ENCODE measurements at places on chromosomes 3 and 15. TPM values are rescaled to one million over a fixed set of nuclear protein-coding genes. Genes with fewer than 3 reads are reported as not detected.

Gene PIF1
- 39.7 TPM for total RNA-seq

Gene NPAP1
- not detected for total RNA-seq

Gene HTR3E
- not detected for total RNA-seq

Gene GRK7
- not detected for total RNA-seq

Gene COL6A5
- not detected for total RNA-seq

Gene COLQ
- total RNA-seq, result 2.0 TPM

- DNase-seq, result no peak
These were observed 214.3 kb downstream of the OXSM start for GRCh38 chr3:26004172-26004571.

DNA sequence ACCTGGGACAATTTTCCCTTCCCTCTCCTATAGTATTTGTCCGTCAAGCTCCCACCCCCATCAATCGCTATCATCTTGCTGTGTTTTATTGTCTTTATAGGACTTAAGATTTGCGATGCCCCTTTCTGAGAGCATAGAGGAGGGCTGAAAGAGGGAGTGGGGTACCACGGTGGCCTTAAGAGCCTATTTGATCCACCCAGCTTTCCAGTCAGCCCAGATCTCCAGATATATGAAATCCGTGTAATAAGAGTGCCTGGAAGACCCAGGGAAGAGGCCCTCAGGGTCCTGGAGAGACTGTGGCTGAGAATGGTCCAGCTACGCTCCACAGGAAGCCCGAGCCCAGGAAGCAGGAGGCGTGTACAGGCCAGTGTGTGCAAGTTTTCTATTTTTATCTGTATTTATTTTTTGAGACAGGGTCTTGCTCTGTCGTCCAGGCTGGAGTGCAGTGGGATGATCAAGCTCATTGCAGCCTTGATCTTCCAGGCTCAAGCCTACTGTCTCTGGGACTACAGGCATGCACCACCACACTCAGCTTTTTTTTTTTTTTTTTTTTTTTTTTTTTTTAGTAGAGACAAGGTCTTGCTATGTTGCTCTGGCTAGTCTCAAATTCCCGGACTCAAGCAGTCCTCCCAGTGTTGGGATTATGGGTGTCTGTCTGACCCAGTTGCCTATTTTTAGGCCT lies 964 bp upstream of the NCKIPSD start:
- DNase-seq, result no peak

GRCh38 chr3:167716920-167717319 lies 17.8 kb downstream of the PDCD10 start:
- DNase-seq, result no peak

GRCh38 chr3:29511701-29512100 lies 230.8 kb downstream of the RBMS3 start:
- no peak for DNase-seq

GRCh38 chr15:68224108-68224507 lies 5.4 kb downstream of the CLN6 start:
- DNase-seq, result no peak

GRCh38 chr15:89728254-89728653 lies 22.8 kb downstream of the MESP1 start:
- DNase-seq, result no peak

DNA sequence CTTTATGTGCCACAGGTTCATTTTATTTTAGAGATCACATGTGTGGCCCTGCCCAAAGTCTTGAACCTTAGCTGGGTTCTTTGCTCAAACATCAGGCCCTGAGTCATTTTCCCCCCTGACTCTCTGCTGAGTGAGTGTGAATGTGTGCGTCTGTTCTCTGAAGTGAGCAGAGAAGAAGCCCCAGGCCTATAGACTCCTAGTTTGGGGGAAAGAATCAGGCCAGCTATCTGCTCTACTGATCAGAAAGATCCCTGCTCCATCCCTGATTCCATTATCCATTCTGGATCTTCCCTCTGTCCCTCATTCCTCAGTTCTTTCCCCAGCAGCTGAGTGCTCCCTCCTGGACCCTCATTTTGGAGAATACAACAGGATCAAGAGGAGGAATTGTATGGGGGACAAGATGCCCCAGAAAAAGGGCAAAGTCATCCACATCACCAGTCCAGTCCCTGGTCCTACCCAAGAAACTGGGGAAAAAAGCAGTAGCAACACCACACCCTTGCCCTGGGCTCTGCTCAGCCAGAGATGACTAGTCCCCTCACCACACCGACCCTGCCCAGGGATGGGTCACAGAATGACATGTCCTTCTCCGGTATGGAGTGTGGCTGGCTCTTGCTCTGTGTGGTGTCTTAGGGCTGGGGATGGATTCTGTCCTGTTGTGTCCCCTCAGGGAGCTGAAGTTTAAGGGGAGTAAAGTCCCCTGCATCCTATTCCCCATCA lies 3.2 kb downstream of the DUOX1 start:
- no peak for DNase-seq

DNA sequence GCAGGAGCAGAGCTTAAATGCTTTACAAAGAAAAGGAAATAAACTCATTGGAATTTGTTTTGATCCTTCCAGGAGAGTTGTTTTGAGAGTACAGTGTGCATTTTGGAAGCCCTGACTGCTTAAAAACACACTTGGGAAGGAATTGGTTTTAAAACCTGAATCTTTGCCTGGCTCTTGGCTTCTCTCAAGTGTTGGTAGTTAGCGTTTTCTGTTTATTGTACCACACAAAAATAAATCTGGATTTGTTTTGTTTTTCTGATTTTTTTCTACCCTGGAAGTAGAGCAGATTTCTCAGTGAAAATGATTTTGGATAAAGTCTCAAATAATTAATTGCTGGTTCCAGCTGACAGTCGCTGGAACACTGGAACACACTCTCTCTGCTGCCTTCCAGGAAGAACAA lies 90.6 kb downstream of the CHST2 start:
- no peak for DNase-seq

DNA sequence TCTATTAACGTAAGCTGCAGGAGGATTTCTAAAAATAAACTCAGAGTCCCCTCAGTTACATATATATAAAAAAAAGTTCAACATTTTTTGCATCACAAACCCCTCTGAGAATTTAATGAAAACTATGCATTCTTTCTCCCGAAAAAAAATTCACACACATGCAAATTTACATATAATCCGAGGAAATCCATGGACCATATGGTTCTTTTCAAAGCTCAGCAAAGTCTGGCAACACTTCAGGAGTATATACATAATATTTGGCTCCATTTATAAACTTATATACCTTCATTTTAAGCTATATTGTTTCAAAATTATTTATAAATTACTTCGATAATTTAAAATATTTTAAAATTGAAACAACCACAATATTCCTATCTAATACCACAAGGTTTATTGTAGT lies 140.7 kb upstream of the PLXND1 start:
- DNase-seq, result no peak

GRCh38 chr3:21779909-21780308 lies 28.9 kb upstream of the ZNF385D start:
- no peak for DNase-seq

GRCh38 chr3:150150633-150151032 lies 179.9 kb upstream of the PFN2 start:
- DNase-seq, result no peak

All from activated T-cell treated with anti-CD3 and anti-CD28 coated beads, Interleukin-2, amount 50 U/mL, for 72 hours (primary cell).